ENCODE measurements at places on chromosomes 12 and 14.

DNA sequence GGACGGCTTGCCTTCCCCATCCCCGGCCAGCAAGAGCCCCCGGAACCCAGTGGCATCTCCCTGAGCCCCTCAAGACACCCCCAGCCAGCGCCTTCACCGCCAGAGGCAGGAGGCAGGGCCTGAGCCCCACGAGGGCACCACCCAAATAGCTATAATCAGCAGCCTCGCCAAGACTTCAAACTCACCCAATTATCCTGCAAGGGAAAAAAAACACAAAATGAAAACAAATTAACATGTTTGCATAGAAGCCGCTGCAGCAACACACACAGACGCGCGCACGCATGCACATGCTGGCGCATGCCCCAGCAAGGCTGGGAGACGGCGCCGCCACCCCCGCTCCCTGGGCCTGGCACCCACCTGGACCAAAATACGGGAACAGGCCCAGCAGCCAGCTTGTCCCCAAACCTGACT lies 15.8 kb downstream of the FAM222A start:
- H3K36me3 ChIP-seq: no peaks in the 10 kb centered on the region
- H3K4me1 ChIP-seq: no peaks in the 10 kb centered on the region
- H3K4me3 ChIP-seq: no peak overlapping the region
- DNase-seq: no peak
- no peak overlapping the region for H3K27ac ChIP-seq
- H3K27me3 ChIP-seq: peaks cover 17% of the 10 kb centered on the region

DNA sequence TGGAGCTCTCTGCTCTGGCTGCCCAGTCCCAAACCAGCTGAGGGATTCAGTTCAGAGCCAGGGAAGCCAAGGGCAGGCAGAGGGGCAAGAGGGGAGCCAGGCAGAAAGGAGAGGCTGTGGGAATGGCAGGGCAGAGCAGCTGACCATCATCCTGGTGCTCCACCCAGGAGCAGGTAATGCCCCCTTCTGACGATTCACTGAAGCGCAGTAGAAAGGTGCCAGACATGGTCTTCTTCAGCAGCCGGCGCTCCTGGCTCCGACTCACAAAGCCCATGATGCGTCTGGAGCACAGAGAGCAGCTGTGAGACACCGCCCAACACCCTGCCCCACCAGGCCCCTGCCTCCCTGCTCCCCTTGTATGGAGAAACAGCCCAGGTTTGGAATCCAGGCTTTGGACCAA lies 8.0 kb downstream of the IL23A start:
- no peak overlapping the region for H3K4me3 ChIP-seq
- H3K27ac ChIP-seq: no peak overlapping the region
- H3K36me3 ChIP-seq: peaks cover 98% of the 10 kb centered on the region

GRCh38 chr12:66627270-66627987 lies 51.4 kb downstream of the GRIP1 start:
- no peaks in the 10 kb centered on the region for H3K36me3 ChIP-seq
- H3K4me3 ChIP-seq: no peak overlapping the region
- H3K27me3 ChIP-seq: no peaks in the 10 kb centered on the region
- H3K27ac ChIP-seq: no peak overlapping the region
- H3K4me1 ChIP-seq: no peaks in the 10 kb centered on the region
- DNase-seq: no peak

- H3K27ac ChIP-seq: no peak overlapping the region
- DNase-seq: no peak
- H3K36me3 ChIP-seq: no peaks in the 10 kb centered on the region
- H3K4me3 ChIP-seq: no peak overlapping the region
- peaks cover 18% of the 10 kb centered on the region for H3K27me3 ChIP-seq
Observed at GRCh38 chr14:95597784-95598211, 62.9 kb downstream of the GLRX5 start.

GRCh38 chr12:17928708-17929366 lies 161.2 kb downstream of the RERGL start:
- H3K27me3 ChIP-seq: no peaks in the 10 kb centered on the region
- no peak for DNase-seq

- peak overlapping the region; percentile 63 for H3K4me3 ChIP-seq
- peaks cover 17% of the 10 kb centered on the region for H3K36me3 ChIP-seq
- peak; percentile 67 for DNase-seq
Observed at GRCh38 chr12:50925342-50925651, 27.0 kb upstream of the HIGD1C start.

- no peaks in the 10 kb centered on the region for H3K27me3 ChIP-seq
- no peaks in the 10 kb centered on the region for H3K4me1 ChIP-seq
- no peak for DNase-seq
- no peaks in the 10 kb centered on the region for H3K36me3 ChIP-seq
- no peak overlapping the region for H3K27ac ChIP-seq
Observed at GRCh38 chr12:47364261-47364660, 284.5 kb upstream of the AMIGO2 start.

- H3K4me3 ChIP-seq: no peak overlapping the region
- no peaks in the 10 kb centered on the region for H3K27me3 ChIP-seq
- no peak overlapping the region for H3K27ac ChIP-seq
Observed at GRCh38 chr14:58749066-58749669, 111.4 kb downstream of the DACT1 start.

GRCh38 chr14:49982501-49982951 lies 89.6 kb downstream of the ARF6 start:
- H3K4me1 ChIP-seq: no peaks in the 10 kb centered on the region
- no peaks in the 10 kb centered on the region for H3K36me3 ChIP-seq
- no peak for DNase-seq

GRCh38 chr14:54200726-54201125 lies 196.1 kb upstream of the CDKN3 start:
- no peaks in the 10 kb centered on the region for H3K27me3 ChIP-seq
- no peak for DNase-seq
- H3K4me1 ChIP-seq: no peaks in the 10 kb centered on the region
- H3K4me3 ChIP-seq: no peak overlapping the region

DNA sequence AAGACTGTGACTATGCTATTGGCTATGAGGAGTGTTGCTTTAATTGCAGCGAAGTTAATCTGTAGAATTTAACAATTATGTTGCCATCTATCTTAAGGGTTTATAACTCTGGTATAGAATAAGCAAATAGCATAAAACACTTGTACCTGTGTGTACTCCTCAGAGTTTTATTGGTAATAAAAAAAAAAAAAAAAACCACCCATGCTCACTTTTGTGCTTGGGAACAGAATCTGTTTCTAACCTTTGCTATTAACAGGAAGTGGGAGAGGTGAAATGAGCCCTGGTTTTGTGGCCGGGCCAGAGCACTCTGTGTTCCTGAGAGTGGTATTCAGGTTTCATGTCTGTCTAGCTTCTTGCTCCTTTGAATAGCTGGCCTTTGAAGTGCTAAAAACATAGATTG lies 53.1 kb downstream of the PDE3A start:
- peaks cover 22% of the 10 kb centered on the region for H3K4me1 ChIP-seq
- no peak overlapping the region for H3K4me3 ChIP-seq
- DNase-seq: no peak
- H3K36me3 ChIP-seq: no peaks in the 10 kb centered on the region
- no peaks in the 10 kb centered on the region for H3K27me3 ChIP-seq

DNA sequence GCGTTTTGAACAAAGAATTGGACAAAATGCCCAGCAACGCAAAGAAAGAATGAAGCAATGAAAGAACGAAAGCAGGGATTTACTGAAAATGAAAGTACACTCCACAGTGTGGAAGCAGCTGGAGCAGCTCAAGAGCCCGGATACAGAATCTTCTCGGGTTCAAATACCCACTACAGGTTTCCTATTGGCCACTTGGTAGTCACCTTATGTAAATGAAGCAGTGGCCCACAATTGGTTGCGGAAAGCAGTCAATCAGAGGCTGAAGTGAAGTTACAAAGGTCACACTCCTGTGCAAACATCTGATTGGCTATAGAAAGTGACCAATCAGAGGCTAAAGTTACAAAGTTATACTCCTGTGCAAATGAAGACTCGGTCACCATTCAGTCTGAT lies 15.0 kb upstream of the PPP1R13B start:
- no peaks in the 10 kb centered on the region for H3K27me3 ChIP-seq
- no peaks in the 10 kb centered on the region for H3K36me3 ChIP-seq
- no peak overlapping the region for H3K27ac ChIP-seq
- peaks cover 1% of the 10 kb centered on the region for H3K4me1 ChIP-seq

DNA sequence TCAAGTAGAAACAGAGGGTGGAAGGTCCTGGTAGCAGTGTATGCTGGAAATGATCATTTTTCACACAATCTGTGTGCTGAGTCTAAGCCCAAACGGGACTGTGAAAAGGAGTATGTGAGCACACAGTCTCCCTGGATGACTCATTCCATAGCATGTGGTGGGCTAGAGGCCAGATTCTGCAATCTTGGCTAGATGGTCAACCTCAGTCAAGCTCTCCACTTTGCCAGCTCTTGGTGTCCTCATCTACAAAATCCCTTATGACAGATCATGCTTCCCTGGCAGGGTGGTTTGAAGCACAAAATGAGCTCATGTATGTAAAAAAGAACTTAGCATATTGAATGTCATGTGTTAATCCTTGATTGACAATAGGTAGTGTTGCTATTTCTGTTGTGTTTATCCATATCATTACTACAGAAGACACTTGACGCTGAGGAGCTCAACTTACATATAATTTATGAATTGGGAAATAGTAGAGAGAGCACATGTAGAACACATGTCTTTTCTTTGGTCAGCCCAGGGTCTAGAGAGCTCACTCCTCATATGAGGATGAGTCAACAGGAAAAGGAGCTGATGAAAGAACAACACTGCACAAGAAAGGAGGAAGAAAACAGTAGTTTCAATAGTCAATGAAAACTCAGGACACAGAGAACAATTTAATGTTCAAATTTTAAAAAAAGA lies 517.5 kb downstream of the BCL11B start:
- no peaks in the 10 kb centered on the region for H3K4me1 ChIP-seq
- H3K4me3 ChIP-seq: no peak overlapping the region
- peak; percentile 24 for DNase-seq
- H3K36me3 ChIP-seq: no peaks in the 10 kb centered on the region

- no peaks in the 10 kb centered on the region for H3K36me3 ChIP-seq
- peaks cover 52% of the 10 kb centered on the region for H3K4me1 ChIP-seq
- no peak overlapping the region for H3K27ac ChIP-seq
- H3K27me3 ChIP-seq: no peaks in the 10 kb centered on the region
Observed at GRCh38 chr12:93780101-93780641, 103.0 kb downstream of the CRADD start.

DNA sequence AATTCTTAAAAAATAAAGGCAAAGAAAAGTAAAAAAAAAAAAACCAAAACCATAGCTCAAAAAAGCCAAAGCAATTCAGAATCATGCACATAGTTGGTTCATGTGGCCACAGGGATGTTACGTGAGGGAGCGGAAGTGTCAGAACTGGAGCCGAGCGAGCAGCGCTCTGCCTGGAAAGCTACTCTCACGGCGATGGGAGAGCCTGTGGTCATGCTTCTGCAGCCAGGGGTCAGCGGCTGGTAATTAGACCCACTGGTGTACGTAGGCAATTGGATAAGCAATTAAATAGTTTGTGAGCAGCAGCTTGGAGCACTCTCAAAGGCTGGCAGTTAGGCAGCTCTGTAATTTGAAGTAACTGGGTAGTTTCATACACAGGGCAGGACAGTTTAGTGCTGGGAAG lies 58.1 kb downstream of the TRHDE start:
- no peaks in the 10 kb centered on the region for H3K4me1 ChIP-seq
- H3K27me3 ChIP-seq: no peaks in the 10 kb centered on the region
- H3K27ac ChIP-seq: no peak overlapping the region
- no peak overlapping the region for H3K4me3 ChIP-seq

DNA sequence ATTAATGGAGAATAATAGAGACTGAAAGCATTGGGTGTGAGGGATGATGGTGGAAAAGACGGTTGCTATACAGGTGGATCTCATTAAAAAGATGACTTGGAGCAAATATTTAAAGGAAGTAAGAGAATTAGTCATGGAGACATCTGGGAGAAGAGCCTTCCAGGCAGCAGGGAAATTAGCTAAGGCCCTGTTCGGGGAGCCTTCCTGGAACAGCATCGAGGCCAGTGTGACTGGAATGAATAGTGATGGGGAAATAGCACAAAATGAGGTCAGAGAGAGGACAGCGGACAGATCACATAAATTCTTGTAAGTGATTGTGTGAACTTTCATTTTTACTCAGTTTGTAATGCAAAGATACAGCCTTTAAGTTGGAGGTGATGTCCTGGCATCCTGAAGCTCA lies 842.3 kb downstream of the SLC6A15 start:
- H3K27ac ChIP-seq: no peak overlapping the region
- H3K4me1 ChIP-seq: no peaks in the 10 kb centered on the region
- H3K4me3 ChIP-seq: no peak overlapping the region
- H3K27me3 ChIP-seq: no peaks in the 10 kb centered on the region

DNA sequence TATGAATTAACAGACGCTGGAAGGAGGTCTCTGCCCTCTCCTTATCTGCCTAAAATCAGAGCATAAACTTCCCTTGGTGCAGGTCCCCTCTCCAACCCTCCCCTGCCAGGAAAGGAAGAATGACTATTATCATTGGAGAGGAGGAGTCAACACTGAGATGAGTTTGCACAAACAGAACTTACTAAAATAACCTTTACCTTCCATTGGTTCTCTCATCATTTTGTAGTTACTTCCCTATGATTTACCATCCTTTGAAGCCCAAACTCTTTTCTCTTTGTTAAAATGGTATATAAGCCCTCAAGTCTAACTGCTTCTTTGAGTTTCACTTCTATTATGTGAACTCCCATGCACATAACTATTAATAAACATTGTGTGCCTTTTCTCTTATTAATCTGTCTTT lies 64.2 kb upstream of the EEA1 start:
- DNase-seq: no peak
- H3K4me1 ChIP-seq: no peaks in the 10 kb centered on the region
- H3K27me3 ChIP-seq: no peaks in the 10 kb centered on the region
- no peak overlapping the region for H3K27ac ChIP-seq
- no peak overlapping the region for H3K4me3 ChIP-seq
- H3K36me3 ChIP-seq: no peaks in the 10 kb centered on the region

DNA sequence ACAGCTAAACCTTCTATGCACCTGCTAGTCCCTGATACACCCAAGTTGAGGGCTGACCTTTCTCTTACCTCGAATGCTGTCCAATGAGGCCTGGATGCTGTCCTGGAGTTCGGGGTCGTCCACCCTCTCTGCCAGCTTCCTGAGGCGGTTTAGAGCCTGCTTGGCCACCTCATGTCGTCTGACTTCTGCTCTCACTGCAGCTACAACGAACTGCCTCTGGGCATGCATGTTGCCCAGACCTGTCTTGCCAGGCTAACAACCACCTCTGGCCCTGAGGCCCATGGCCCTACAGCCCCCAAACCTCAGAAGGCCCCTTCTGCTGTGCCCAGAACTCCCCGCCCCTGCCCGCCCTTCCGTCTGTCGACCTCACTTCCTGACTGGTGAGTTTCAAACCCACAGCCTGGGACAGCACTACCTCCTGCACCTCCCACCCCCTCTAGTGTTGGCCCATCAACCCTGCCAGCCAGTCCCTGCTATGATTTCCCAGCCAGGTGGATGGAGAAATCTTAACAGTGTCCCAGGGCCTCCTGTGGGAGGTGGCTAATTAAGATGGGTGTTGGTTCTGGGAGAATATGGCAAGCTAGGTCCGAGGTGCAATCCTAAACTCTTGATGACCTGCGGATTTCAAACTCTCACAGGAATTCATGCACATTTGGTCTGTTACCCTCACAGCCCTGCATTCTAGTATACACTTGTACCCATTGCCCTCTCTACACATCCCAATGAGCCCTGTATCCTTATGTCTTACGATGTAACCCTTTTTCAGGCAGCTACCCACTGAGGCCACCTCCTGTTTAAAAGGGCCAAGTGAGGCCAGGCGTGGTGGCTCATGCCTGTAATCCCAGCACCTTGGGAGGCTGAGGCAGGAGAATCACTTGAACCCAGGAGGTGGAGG lies 2.7 kb upstream of the TSPAN31 start:
- no peak overlapping the region for H3K4me3 ChIP-seq
- H3K27ac ChIP-seq: no peak overlapping the region
- peaks cover 32% of the 10 kb centered on the region for H3K4me1 ChIP-seq
- DNase-seq: no peak
- peaks cover 7% of the 10 kb centered on the region for H3K27me3 ChIP-seq

GRCh38 chr14:41608681-41609390 lies 2.2 kb downstream of the LRFN5 start:
- H3K27me3 ChIP-seq: peaks cover 39% of the 10 kb centered on the region
- DNase-seq: no peak
- no peak overlapping the region for H3K27ac ChIP-seq
- H3K4me3 ChIP-seq: peak overlapping the region; percentile 62
- H3K4me1 ChIP-seq: peaks cover 25% of the 10 kb centered on the region
- H3K36me3 ChIP-seq: no peaks in the 10 kb centered on the region

Measured in tibial artery (tissue), 4 donors.